NCI-H524 treated with DMSO at 0.1 percent for 48 hours (cell line): ENCODE measurements at places on chromosomes 16 and 17.
A peak's percentile ranks its signal among the peaks of the same experiment; 100 is the strongest.

DNA sequence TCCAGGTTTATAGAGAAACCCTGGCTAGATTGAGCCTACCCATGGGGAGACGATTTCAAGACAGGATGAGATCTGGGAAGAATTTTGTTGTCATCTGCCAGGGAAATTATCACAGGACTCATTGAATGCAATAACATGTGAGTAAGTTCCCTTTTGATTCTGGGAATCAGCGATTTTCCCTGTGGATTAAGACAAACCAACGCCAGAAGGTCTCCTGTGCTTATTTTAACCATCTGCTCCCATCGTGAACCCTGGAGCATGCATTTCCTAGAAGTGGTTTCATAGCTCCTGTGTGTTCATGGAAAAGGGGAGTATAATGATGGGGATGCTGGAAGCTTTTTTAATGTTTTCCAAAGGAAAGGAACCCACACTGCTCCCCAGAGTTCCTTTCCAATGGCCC lies 21.0 kb upstream of the ARHGAP44 start:
- peak; percentile 36 for DNase-seq

DNA sequence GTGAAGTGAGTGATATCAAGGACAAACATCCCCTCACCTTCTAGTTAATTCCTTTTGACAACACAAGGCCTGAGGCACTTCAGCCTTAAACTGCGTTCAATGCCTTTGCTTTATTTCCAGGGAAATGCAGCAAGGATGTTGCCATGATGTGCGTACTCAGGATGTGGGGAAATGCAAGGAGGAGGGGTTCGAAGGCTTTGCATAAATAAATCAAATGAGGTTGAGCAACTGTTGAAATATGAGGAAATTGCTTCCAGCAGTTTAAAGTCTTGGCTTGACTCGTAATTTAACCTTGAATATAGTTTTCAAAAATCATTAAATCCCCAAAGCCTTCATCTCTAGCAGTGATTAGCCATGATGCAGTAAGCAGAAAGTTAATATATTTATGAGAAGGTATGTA lies 81.8 kb upstream of the CCL2 start:
- no peak for DNase-seq

DNA sequence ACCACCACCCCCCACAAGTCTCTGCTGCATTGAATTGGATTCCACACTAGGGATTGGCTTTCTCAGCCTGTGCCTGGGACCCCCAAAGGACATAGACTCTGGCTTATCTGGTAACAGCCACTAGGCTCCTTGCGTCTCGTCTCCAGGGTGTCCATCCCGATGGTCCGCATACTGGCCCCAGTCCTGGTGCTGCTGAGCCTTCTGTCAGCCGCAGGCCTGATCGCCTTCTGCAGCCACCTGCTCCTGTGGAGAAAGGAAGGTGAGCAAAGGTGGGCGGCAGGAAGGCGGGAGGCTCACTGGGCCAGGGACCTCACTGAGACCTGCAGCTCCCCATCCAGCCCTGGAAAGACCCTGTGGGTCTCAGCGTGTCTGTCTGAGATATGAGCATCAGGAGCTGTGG lies 8.1 kb downstream of the CD300LG start:
- DNase-seq: no peak

GRCh38 chr16:80200079-80200478 lies 340.7 kb upstream of the DYNLRB2 start:
- no peak for DNase-seq

DNA sequence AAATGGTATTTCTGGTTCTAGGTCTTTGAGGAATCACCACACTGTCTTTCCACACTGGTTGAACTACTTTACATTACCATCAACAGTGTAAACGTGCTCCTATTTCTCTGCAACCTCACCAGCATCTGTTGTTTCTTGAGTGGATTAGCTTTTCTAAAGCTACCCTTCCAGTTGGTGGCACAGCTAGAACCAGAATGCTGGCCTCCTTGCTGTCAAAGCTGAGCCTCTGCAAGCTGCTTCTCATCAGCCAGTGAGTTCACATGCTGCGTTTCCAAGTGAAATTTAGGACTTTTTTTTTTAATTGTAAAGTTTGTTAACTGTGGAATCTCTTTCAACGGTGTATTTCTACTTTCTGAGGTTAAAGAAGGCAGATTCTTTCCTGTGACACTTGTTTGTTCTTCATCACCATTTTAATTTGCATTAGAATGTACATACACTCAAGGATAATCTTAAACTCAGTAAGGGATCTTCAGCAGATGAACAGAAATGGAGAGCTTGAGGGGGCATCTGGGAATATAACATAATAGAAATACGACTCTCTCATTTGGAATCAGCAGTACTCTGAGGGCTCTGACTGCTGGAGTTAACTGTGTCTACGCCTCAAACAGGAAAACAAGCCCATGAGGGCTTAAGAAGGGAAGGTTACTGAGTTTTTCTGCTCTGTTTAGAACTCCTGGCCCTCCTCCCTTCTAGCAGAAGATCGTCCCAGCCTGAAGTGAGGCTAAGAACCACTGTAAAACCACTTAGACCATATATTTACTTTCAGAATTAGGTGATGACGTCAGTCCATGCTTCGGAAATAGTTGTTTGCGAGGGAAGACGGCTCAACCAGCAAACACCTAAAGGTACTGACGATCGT lies 148.4 kb upstream of the FAM20A start:
- peak; percentile 78 for DNase-seq

GRCh38 chr17:47694581-47695428 lies 844 bp downstream of the TBKBP1 start:
- no peak for DNase-seq

DNA sequence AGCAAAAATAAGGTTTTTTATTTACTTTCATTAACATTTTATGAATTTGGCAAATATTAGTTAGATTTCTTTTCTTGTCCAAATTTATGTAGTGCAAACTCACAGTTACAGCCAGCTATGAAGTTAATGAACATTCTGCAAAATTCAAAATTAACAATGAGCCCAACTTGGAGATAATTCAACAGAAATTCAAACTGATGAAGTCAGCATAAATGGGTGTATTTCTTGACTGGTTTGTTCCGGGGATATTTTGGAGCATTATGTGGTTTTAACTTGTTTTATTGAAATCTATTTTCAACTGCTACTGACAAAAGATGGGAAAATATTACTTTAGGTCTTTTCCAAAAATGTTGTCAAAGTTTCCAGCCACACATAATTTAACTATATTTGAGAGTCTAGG lies 807.9 kb downstream of the CDH8 start:
- no peak for DNase-seq

- peak; percentile 67 for DNase-seq
Measured at GRCh38 chr16:67013233-67013822, 15.6 kb upstream of the CBFB start.

- no peak for DNase-seq
Measured at GRCh38 chr17:30332057-30332542, 1.8 kb downstream of the TMIGD1 start.

DNA sequence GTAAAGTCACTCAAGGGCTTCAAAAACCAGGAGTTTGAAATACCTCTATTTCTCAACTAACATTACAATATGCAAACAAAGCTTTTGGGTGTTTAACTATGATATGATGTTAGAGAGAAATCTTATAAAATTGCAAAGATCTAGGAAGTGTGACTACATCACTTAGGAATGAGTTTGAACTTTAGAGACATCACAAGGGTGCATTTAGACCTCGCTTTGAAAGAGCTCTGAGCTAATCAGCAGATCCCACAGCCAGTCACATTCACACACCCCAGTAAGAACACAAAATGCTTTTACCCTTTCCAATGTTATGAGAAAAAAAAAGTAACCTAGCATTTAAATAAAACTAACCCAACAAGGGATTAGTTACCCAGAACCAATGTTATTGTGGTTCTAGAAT lies 45.2 kb downstream of the HYDIN start:
- DNase-seq: no peak

GRCh38 chr17:81859906-81860755 lies at the start of gene P4HB:
TSS of gene P4HB (minus strand) at chr17:81860535. CDS start at chr17:81860471, 64 bp downstream.
- DNase-seq: no peak
